Stimulated activated CD4-positive, alpha-beta T cell treated with anti-CD3 and anti-CD28 coated beads, Interleukin-15, amount 100 ng/mL, for 1 hour (primary cell): ENCODE measurements at places on chromosomes 16 and 17.
A peak's percentile ranks its signal among the peaks of the same experiment; 100 is the strongest.

- no peak for DNase-seq
Observed at GRCh38 chr16:3017794-3018506, at the start of gene CLDN6. CLDN6 (minus strand) TSS chr16:3018183; CDS start chr16:3016021, 2,162 bp downstream.

DNA sequence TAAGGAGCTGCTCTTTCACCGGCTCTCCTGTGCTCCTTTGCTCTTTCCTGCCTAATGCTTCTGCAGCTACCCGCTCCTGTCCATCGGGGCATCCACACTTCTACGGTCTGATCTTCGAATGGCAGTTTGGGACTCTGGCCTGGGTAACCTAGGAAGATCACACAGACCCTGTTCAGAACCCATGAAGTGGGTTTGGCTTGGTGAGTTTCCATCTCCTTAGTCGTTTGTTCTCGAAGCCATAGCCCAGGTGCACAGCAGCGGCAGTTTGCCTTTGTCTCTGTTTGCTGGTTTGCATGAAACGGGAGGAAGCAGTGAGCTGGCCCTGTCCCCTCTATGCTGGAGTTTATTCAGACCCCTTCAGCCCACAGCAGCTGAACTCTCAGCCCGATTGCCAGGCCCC, 29.0 kb downstream of the PSMD7 start:
- DNase-seq: no peak

DNA sequence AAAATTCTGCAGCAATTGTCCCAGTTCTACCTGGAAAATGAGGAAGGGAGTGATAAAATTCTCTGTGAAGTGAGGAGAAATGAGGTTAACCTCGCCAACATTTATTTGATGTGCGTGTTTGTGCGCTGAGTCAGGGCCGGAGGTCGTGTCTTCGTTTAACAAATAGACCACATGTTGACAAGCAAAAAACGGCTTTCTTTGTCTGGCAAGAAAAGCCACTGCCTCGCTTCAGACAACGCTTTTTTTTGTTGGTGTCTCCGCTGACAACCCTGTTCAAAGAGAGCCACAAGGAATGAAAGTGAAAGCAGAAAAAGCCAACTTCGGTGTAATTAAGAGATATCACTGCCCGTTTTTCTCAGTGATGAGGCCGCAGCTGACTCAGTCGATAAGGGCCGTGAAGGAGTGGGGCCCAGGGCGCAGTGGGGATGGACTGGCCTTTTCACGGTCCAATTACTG, 510.6 kb downstream of the CDH13 start:
- DNase-seq: no peak

DNA sequence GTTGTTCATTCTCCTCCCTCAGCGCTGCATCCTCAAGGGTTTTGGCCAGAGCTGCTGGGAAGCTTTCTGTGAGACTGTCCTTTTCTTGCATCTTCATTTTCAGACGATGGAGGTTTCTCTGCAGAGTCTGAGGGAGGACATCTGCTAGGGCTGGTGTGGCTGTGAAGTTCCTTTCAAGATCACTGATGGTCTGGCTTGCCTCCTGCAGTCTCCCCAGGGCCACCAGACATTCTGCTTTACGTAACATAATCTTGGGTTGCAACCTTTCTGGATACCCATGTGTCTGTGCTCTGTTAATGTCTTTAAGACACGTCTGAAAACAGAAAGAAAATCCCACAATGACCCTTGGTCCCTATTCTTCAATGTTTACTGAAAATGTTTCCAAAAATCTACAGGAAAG, 29.0 kb downstream of the SMYD4 start:
- no peak for DNase-seq

DNA sequence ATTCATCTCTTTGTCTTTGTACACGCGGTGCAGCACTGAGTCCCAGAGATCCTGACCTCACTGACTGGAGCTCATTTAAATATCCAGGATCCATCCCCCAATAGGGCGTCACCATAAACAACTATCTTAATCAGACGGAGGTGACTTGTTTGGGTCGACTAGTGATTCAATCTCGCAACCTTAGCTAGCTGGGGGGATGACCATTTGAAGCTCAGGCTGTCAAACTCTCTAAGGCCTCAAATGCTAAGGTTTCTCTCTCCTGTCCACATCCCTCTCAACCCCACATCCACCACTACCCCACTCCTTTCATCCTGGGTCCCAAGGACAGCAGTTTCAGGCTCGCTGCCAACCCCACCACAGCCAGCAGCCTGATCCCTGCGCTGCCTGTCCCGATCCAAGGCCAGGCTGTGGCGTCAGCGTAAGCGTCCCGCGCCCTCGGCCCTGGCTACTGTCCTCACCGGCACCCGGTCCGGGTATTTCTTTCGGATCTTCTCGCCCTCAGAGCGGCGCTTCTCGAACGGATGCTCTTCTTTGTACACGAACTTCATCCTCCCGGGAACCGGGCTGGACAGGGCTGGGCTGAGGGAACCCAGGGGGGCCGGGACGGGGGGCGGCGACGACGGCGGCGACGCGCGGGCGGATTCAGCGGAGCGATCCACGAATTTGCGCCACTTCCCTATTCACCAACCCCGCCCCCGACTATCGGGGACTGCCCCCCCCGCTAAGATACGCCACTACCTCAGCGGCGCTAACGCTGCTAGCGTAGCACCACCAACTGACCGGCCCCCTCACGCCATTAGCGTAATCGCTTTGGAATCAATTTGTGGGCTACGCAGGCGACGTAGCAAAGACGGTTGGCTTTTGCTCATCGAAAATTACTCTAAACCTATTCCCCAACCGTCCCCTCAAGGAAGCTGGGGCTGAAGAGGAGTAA, at the start of gene GABARAP:
Gene GABARAP, minus strand, starts transcription at position 667 of the 934 bp plus-strand sequence. Its CDS starts 119 bp downstream, at position 548.
- DNase-seq: peak; percentile 91

DNA sequence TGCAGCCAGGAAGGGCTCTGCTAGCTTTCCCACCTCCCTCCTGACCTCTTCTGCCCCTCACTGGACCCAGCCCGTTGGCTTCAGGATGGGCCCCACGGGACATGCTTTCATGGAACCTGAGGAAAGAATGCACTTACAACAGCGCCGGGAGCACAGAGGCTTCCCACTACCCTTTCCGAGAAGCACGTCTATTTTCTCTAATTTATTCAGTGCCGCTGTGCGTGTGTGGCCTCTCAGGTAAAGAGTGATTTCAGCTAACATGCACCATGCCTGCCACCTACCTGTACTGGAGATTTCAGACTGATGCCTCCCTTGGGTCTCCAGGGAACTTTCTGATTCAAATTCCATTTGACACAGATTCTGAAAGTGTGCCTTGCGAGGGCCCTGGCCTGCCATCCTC, 140.1 kb downstream of the CYLD start:
- no peak for DNase-seq

DNA sequence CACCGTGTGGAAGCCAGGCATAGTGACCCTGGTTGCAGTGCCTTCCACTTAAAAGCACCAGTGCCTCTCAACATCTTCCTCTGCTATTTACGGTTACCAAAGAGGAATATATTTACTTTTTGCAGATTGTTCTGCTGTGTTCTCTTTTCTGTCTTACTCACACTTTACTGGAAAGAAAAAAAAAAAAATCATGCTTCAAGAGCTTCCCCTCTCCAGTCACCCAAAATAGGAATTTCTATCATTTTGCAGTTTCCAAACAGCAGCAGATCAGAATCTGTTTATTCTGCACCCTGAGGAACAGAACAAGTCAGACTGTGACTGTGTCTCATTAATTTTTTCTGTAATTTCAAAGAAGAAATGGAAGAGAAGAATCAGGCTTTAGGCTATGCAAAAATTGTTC, 96.1 kb downstream of the KCNJ2 start:
- no peak for DNase-seq

DNA sequence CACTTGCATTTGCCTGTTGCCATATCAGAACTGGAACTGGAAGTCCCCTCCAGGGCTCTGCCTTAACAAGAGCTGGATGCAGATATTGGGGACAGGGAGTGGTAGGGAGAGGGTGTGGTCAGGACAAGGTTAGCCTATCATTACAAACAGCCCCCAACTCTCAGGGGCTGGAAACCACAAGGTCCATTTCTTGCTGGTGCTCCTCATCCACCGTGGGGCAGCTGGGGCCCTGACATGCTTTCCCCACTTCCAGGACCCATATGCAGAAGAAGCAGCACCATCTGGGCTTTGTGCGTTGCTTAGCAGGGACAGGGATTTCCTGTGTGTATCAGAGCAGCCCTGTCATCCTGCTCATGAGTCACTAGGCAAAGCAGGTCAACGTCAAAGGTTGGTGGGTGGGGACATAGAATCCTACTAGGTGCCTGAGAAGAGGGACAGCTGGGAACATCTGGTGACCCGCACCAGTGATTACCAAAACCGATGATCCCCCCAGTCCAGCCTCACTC, 26.9 kb downstream of the RGS9 start:
- no peak for DNase-seq
